ENCODE measurements at places on chromosomes 12 and 14. TPM values are rescaled to one million over a fixed set of nuclear protein-coding genes. Genes with fewer than 3 reads are reported as not detected.

OTUB2 gene
- 3.6 TPM for total RNA-seq

HCAR1 gene
- 0.07 TPM for total RNA-seq

ITGA7 gene
- 114 TPM for total RNA-seq

OTOGL gene
- total RNA-seq = 0.11 TPM

KRT81 gene
- not detected for total RNA-seq

INHBC gene
- total RNA-seq = not detected

GYS2 gene
- total RNA-seq = not detected

SLC10A1 gene
- not detected for total RNA-seq

MYO1H gene
- 0.11 TPM for total RNA-seq

LHX5 gene
- total RNA-seq = 2.1 TPM
